ENCODE measurements at places on chromosomes 6 and 20.

GRCh38 chr20:10621149-10621548, 52.6 kb downstream of the JAG1 start:
- no peak for DNase-seq

- DNase-seq = peak; percentile 34
Measured at GRCh38 chr6:35388772-35389352, 46.5 kb downstream of the PPARD start.

- DNase-seq = no peak
Measured at GRCh38 chr20:22773344-22773743, 189.0 kb upstream of the FOXA2 start.

GRCh38 chr6:20564269-20564668, 30.0 kb downstream of the CDKAL1 start:
- DNase-seq = no peak

- no peak for DNase-seq
Measured at GRCh38 chr6:89836639-89837222, 7.1 kb downstream of the CASP8AP2 start.

DNA sequence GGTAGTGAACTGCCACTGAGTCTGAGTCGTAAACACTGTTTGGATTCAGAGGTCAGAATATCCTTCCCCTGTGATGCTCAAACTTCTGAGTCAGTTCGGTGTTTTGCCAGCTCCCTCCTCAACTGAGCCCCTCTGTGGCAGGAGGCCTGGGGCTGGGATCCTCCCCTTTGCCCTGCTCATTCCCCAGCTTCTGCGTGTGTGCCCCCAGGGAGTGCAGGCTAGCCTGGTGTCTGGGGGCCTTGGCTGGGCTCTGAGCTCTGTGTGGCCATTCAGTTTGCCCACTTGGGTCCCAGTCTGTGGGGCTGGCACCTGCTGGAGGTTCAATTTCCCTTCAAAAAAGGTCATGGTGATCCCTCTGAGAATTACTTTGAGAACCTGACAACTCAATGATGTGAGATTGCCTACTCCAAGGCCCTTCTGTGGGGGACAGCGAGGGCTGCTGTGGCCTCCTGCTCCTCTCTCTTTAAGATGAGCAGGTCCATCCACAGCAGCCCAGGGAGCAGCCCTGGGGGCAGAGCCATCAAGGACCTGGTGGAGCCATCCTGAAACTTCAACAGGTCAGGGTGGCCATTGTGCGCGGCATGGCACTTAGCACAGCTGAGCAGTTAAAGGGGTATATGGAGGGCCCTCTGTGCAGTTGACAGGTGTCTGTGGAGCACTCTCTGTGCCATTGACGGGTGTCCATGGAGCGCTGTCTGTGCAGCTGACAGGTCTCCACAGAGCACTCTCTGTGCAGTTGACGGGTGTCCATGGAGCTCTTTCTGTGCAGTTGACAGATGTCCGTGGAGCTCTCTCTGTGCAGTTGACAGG, 147.2 kb downstream of the SYCP2 start:
- no peak for DNase-seq

- DNase-seq = no peak
Measured at GRCh38 chr20:63142933-63143332, 73.0 kb downstream of the YTHDF1 start.

- DNase-seq = no peak
Measured at GRCh38 chr6:168451805-168452517, 11.0 kb downstream of the SMOC2 start.

GRCh38 chr20:61482056-61482887, 230.2 kb downstream of the CDH4 start:
- no peak for DNase-seq

DNA sequence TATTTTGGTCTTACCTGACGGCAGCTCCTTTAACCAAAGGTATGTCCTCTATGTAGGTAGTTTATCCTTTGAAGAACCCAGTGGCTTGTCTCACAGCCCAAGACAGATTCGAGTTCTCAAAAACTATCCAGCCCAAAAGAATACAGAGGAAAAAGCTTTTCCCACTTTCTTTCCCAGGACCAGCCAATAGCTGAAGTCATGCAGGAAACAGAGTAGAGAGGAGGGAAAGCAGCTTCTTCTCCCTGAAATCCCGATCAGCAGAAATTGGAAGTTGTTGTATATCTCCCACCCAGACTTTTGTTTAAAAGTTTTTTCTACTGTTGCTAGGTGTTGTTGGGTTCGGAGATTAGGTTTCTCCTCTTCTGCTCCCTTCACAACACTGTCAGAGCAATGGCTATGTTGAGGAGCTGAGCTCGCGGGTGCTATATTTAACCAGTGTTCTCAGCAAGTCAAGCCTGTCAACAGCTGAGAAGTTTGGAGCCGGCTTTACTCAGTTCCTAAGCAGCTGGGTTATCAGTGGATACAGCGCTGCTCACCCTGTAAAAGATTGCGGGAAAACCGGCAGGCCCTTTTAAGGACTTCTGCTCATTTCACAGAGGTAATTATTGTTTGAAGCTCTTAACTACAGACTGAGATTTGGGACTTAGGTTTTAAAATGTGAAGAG, at the start of gene FILIP1:
Gene FILIP1, minus strand, starts transcription at position 401 of the 665 bp plus-strand sequence. CDS start 78,828 bp downstream, outside the sequence.
- DNase-seq = no peak

- DNase-seq = peak; percentile 28
Measured at GRCh38 chr20:38685853-38686473, 38.3 kb upstream of the SLC32A1 start.

DNA sequence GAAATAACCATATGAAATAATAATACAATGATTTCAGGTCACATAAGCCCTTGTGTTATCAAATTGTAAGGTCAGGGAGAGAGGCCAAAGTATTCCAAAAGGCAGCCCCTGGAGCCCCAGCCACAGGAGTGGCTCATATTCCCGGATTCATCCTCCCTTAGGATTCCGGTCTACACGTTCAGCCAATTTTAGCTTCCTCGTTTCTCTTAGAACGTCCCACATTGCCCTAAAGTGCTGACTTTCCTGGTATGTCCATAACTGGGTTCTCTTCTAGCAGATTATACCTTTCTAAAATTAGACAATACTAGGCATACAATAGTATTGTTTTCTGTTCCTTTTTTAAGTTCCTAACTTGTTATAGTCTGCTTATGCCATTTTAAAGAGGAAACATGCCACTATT, 192.7 kb upstream of the NOX3 start:
- no peak for DNase-seq

GRCh38 chr6:166443166-166443565, 60.4 kb upstream of the MPC1 start:
- DNase-seq = no peak

GRCh38 chr6:156852147-156852857, 75.1 kb downstream of the ARID1B start:
- DNase-seq = no peak

- peak; percentile 21 for DNase-seq
Measured at GRCh38 chr6:26159357-26160273, 72.4 kb downstream of the HFE start.

GRCh38 chr20:53425941-53426340, 167.7 kb downstream of the ZNF217 start:
- DNase-seq = no peak

DNA sequence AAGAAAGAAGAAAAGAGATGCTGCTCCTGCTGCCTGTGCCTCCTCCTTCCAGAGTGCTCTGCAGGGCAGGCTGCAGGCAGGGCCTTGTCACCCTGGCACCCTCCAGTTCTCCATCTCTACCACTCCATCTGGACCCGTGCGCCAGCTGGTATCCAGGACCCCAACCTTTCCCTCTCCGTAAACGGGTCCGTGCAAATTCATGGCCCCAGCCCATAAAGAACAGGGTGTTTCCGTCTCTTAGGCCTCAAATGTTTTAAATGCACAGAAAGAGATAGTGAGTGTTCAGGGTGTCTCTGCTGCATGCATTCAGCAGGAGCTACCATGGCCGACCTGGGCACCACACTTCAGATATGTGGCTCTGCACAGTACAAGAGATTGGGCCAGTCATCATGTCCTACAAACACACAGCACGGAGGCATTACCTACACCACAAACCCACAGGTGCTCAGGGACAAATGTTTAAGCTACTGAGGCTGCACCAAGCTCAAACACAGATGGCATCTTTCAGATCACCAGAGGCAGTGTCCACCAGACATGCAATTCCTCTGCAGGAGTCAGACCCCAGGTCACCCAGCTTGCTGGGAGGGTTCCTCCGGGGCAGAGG, 258.1 kb downstream of the DLL1 start:
- DNase-seq = no peak

- no peak for DNase-seq
Measured at GRCh38 chr20:45191926-45192325, 14.9 kb upstream of the SEMG1 start.

- no peak for DNase-seq
Measured at GRCh38 chr6:28264834-28265401, 2.0 kb upstream of the ZSCAN26 start.

DNA sequence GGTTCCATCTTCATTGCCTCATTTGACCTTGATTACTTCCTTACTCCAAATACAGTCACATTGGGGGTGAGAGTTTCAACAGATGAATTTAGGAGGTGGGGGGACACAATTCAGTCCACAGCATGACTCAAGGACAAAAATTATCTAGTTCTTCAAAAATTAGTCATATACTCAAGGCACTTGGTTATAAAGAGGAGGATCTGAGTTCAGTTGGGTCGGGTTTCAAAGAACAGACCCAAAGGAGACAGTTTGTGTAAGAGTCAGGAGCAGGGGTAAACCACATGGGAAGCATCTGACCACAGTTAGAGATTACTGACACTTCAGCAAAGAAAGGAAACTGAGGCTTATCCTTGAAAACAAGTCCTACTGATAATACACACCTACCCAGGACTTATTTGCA, 138.0 kb downstream of the TBC1D7 start:
- DNase-seq = no peak

DNA sequence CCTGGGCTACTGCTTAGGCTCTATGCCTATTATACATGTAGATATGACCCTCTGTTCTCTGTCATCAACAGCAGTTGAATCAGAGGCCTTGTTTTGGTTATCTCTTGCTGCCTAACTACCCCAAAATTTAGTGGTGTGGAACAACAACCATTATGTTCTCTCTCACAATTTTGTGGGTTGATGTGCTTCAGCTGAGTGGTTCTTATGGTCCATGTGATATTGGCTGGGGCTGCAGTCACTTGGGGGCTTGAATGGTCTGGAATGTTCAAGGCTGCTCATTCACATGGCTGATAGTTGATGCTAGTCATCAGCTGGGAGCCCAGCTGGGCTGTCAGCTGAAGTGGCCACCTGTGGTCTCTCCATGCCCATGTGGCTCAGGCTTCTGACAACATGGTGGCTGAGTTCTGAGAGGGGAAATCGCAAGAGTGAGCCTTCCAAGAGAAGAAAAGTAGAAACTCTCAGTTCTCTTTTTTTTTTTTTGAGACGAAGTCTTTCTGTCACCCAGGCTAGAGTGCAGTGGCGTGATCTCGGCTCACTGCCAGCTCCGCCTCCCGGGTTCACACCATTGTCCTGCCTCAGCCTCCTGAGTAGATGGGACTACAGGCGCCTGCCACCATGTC, 47.8 kb downstream of the SHLD1 start:
- DNase-seq = no peak

DNA sequence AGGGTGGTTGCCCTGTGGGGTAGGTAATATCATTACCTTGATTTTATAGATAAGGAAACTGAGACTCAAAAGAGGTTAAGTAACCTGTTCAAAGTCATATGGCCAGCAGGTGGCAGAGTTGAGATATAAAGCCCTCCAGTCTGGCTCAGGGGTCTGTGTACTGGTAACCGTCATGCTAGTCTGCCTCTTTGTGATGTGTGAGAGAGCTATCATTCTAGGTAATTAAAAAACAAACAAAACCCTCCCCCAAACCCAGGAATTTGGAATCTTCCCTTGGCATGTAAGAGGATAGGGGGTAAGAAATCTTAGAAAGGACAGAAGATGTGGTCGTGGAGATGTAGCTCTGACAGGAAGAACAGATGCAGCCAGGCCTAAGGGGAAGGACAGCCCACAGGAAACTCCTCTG, 206.0 kb downstream of the CDC5L start:
- peak; percentile 63 for DNase-seq

- DNase-seq = no peak
Measured at GRCh38 chr6:33029328-33030184, 20.2 kb upstream of the HLA-DOA start.

GRCh38 chr6:9576521-9576920, 838.4 kb downstream of the TFAP2A start:
- DNase-seq = no peak

- DNase-seq = no peak
Measured at GRCh38 chr6:152351742-152352141, 285.4 kb downstream of the SYNE1 start.

GRCh38 chr6:53761036-53761435, 33.8 kb upstream of the LRRC1 start:
- peak; percentile 79 for DNase-seq

DNA sequence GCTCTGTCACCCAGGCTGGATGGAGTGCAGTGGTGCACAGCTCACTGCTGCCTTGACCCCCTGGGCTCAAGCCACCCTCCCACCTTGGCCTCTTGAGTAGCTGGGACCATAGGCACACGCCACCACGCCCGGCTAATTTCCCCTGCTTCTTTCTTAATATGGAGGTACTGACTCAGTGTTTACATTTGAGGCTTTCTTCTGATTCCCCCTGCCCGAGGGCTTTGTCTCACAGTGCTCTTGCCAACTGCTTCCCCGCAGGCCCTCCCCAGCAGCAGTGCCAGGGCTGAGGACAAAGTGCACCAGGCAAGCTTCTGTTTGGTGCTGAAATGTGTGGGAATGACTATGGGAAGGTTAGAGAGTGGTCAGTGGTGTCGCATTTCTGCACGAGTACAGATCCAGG, 34.8 kb downstream of the NR2E1 start:
- DNase-seq = peak; percentile 45

DNA sequence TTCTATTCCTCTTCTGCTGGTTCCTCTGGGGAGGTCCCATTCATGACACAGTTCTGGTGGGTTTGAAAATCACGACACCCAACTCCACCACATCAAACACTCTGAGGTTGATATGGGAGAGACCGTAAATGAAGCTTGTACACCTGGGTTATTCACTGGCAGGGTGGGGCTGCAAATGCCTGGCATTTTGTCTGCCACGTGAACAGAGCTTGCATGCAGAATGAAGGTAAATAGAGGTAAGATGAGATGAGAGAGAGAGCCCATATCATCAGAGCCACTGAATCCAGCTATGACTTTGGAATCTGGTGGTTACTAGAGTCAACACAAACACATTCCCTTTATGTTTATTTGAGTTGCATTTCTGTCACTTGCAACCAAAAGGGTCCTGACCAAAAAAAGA, 97.4 kb downstream of the BANF2 start:
- no peak for DNase-seq

DNA sequence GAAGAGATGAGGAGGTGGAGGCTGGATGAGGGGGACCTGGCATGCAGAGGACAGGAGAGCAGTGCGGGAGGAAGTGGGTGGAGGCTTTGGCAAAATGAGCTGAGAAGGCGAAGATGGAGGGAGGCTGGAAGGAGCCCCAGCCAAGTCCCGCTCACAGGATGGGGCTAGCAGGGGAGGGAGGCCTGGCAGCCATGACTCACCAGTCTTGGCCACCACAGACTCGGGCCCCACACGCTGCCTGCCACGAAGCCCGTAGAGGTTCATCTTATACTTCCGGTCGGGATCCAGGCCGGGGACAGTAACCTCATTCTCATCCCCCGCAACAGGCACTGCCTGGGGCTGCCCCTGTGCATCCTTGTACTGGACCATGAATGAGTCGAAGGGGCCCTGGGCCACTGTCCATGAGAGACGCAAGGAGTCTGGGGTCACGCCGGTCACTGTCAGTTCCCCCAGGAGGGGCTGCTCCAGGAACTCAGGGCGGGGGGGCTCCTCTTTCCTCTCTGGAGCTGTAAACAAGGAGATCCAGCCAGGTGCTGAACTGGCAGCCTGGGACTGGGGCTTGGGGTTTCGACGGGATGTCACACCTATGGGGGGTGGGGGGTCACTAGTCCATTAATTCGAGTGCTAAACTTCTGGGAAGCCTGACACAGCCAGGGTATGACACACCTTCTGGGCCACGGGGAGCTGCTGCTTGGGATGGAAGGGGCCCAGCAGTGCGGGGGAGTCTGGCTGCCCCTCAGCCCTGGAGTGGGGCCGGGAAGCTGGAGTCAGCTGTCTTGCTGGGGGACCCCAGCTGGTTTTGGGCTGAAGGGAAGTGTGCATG, 27.8 kb downstream of the TNXB start:
- DNase-seq = peak; percentile 95
